ENCODE measurements at places on chromosomes 2 and 18.

- DNase-seq: no peak
Measured at GRCh38 chr2:227124811-227125210, 39.2 kb downstream of the COL4A4 start.

DNA sequence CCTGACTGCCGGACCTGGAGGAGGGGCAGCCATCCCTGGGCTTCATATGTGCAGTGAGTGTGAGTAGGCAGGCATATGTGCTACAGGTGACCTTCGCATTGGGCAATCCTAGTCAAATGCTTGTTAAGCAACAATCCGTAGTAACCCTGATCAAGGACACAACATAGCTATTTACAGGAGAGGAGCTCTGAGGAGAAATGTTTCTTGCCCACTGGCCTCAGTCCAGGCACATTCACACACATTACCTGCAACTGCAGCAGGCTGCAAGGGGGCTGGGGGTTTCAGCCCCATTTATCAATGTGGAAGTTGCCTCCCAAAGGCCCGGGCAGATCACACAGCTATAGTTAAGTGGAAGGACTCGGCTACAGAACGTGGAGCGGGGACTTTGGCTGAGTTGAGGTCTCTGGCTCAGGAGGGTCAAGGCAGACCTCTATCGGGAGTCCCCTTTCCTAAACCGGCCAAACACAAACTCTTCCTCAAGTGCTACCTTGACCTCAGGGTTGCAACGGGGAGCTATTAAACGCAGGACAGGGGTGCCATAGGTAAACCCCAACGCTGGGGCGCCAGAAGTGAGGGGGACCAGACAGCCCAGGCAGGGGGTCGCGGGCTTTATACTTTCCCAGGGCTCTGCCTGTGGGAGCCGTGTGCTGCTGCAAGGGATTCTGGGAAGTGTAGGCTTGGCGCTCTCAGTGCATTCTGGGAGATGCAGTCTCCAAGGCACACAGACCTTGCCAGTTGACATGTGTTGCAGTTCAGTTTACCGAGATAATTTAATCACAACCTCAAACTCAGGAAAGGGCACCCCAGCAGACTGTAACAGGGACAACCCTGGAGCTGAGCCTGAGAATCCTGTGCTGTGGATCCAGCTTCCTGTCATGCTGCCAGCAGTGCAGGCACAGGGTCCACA lies 9.4 kb downstream of the KHK start:
- DNase-seq: no peak

DNA sequence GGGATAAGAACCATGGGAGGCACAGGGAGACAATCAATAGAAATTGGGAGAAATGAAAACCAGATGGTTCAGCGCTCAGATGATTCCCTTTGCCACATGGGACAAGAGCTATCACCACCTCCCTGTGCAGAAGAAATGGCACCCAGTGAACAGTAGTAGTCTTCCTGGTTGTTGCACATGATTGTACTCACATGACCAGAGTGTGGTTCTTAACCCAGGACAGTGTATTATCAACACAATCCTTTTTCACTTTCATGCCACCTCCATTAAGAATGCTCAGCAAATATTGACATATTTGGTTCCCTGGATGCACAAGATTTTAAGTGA lies 149.0 kb upstream of the SH3BP4 start:
- DNase-seq: no peak

GRCh38 chr2:9693196-9693491 lies 62.3 kb upstream of the YWHAQ start:
- DNase-seq: no peak

DNA sequence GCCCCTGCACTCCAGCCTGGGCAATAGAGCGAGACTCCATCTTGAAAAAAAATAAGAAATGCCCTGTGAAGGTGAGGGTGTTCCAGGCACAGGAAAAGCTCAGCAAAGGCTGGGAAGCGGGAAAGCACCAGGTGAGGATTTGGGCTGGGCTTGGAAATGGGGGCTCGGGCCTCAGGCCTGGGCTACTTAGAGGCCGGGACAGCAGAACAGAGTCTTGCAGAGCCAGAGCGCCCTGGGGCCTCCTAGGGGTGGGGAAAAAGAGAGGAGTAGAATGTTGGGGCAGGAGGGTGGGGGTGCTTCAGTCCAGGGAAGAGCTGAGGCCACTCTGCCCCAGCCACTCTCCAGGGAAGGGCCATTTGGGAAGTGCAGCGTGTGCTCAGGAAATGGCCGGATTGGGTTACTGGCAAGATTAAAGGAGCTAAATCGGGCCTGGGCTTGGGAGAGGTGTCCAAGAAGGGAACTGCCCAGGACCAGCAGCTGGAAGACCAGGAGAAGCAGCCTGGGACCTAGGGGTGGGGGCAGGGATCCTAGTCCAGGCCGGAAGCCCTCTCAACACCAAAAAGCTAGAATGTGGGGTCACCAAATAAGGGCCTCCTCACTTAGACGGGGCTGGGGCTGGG lies 13.8 kb upstream of the DES start:
- no peak for DNase-seq

- no peak for DNase-seq
Measured at GRCh38 chr2:176518823-176519222, 249.6 kb downstream of the MTX2 start.

- DNase-seq: no peak
Measured at GRCh38 chr2:71789556-71790204, 336.3 kb downstream of the DYSF start.

- no peak for DNase-seq
Measured at GRCh38 chr18:36408606-36409005, 111.1 kb downstream of the FHOD3 start.
